ENCODE measurements at places on chromosomes 7 and 10. TPM values are rescaled to one million over a fixed set of nuclear protein-coding genes. Genes with fewer than 3 reads are reported as not detected.

DNA sequence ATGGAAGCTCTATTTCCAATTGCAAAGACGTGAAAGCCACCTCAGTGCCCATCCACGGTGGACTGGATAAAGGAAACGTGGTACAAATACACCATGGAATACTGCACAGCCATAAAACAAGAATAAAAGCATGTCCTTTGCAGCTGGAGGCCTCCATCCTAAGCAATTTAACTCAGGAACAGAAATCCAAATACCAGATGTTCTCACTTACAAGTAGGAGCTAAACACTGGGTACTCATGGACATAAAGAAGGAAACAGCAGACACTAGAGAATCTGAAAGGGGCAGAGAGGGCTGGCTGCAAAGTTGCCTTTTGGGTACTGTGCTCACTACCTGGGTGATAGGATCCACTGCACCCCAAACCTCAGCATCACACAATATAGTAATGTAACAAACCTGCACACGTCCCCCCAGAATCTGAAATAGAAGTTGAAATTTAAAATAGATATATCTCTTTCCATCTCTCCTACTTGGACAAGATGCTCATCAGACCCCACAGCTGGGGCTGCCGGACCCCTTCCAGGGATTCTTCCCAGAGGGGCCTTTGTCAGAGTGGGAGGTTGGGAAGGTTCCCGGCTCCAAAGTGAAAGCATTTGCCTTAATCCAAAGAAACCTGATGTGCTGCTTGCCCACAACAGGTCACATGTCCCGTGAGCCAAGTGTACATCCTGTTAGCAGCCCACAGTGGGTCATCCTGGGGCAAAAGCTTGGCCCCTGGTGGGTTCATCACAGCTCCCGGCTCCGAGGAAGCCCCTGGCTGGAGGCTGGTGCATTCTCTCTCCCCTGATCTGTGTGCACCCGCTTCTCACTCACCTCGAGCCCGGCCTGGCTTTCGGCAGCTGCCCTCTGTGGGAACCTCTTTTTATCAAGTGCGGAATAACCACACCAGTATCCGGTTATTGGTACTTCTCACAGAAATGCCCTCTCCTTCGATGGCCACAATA, 172.3 kb upstream of the PPP2R2D start:
- H3K27ac ChIP-seq: no peak overlapping the region
- H3K4me1 ChIP-seq: no peaks in the 10 kb centered on the region
- DNase-seq: no peak
- H3K4me3 ChIP-seq: no peak overlapping the region
- H3K36me3 ChIP-seq: no peaks in the 10 kb centered on the region

DNA sequence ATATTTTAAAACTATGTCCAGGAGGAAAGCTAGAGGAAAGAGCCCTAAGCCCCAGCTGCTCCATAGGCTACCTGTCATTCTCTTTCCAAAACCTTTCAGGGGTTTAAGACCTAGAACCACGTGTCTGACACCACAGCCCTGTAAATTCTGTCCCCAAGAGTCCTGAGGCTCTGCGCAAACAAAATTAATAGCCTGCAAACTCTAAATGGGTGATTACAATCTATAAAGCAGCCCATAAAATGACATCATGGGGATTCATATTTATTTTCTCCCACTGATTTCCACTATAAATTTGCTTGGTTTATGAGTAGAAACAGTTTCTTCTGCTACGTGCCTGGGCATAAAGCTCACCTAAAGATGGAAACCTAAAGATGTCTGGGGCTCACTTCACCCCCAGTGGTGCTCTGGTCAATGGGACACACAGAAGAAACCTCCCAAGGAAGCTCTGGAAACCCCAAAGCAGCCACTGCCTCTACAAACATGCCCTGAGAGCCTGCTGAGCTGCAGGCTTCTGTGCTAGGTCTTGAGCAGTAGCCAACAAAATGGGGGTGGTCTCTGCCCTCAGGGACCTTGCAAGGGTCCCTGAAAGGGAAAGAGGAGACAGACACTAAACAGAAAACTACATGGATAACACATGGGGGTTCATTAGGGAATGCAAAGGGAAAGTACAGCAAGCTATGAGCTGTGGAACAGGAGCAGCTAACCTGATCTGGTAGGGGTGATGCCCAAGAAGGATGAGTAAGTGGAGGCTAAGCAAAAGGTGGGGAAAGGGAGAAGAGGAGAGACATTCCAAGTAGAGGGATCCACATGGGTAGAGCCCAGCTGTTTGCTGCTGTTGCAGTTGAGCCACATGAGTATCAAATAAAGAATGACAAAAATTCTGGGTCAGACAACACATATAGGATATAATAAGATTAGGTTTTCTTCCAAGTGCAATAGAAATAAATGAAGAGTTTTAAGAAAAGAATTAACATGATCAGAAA, 331.7 kb downstream of the KCNMA1 start:
- H3K4me3 ChIP-seq: no peak overlapping the region
- H3K27me3 ChIP-seq: no peaks in the 10 kb centered on the region
- no peak overlapping the region for H3K27ac ChIP-seq
- peak; percentile 53 for DNase-seq
- H3K36me3 ChIP-seq: no peaks in the 10 kb centered on the region
- peaks cover 23% of the 10 kb centered on the region for H3K4me1 ChIP-seq

- no peaks in the 10 kb centered on the region for H3K4me1 ChIP-seq
- no peaks in the 10 kb centered on the region for H3K27me3 ChIP-seq
- DNase-seq: no peak
- H3K36me3 ChIP-seq: no peaks in the 10 kb centered on the region
- H3K27ac ChIP-seq: no peak overlapping the region
- no peak overlapping the region for H3K4me3 ChIP-seq
These were observed 648.5 kb upstream of the LRRN3 start for GRCh38 chr7:110442381-110442837.

- no peaks in the 10 kb centered on the region for H3K4me1 ChIP-seq
- H3K4me3 ChIP-seq: no peak overlapping the region
- H3K36me3 ChIP-seq: no peaks in the 10 kb centered on the region
- no peak overlapping the region for H3K27ac ChIP-seq
- DNase-seq: no peak
- no peaks in the 10 kb centered on the region for H3K27me3 ChIP-seq
These were observed 63.3 kb downstream of the C10orf143 start for GRCh38 chr10:130047336-130047735.

GRCh38 chr10:49171326-49172060, 16.7 kb downstream of the TMEM273 start:
- no peaks in the 10 kb centered on the region for H3K27me3 ChIP-seq
- no peak overlapping the region for H3K27ac ChIP-seq
- no peaks in the 10 kb centered on the region for H3K4me1 ChIP-seq
- DNase-seq: no peak

DNA sequence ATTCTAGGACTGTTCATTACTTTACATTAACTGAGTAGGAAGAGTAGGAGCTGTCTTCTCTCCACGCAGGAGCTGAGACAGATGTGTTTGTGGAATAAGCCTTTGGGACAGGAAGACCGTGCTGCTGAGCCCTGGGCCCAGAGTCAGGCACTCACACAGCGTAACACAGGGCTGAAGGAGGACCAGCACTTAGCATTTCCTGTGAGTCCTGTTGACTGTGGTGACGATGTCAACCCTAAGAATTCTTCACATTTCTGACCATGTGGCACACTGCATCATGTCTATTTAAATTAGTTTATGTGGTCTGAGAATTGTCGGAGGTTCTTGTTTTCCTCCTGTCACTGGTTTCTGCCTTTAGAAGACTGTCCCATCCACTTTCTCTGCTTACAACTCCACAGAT, 117.2 kb downstream of the PIP4K2A start:
- no peaks in the 10 kb centered on the region for H3K27me3 ChIP-seq
- peaks cover 16% of the 10 kb centered on the region for H3K4me1 ChIP-seq
- no peak for DNase-seq
- no peak overlapping the region for H3K27ac ChIP-seq
- no peaks in the 10 kb centered on the region for H3K36me3 ChIP-seq

NSMCE4A gene
- total RNA-seq: 37.9 TPM

AQP1 gene
- 0.54 TPM for total RNA-seq

GRCh38 chr10:49610458-49611165, 502 bp downstream of the SLC18A3 start:
- no peaks in the 10 kb centered on the region for H3K4me1 ChIP-seq
- no peaks in the 10 kb centered on the region for H3K36me3 ChIP-seq

Measured in GM23248 (cell line).